ENCODE measurements at places on chromosomes 1 and 21.

DNA sequence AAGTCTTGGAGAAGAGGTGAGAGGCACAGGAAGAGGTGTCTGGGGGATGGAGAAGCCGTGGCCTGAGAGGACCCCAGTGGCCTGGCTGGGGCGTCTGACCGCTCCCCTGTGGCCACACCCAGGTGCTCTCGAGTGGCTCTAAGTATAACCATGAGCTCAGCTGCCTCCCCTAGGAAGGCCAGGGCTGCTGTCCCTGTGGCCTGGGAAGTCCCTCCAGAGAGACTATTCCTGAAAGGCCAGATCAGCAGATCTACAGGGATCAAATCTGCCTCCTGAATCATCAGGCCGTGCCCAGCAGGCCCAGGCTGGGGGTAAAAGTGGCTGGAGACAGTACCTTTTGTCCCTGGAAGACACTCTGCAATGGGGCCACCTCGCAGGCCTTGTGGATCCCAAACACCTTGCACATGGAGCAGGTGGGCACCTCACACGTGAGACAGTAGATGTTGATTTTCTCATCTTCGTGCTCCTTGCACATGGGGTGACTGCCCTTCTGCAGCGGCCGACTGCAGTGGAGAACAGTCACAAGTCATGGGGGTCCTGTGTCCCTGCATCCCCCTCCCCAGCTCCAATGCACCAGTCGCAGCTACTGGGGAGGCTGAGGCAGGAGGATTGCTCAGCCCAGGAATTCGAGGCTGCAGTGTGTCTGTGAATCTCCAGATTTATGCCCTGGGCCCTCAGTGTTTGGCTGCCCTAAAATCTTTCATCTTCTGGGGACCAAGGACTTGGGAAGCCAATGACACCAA is 6.4 kb downstream of the TRIM63 start:
- DNase-seq, result no peak

DNA sequence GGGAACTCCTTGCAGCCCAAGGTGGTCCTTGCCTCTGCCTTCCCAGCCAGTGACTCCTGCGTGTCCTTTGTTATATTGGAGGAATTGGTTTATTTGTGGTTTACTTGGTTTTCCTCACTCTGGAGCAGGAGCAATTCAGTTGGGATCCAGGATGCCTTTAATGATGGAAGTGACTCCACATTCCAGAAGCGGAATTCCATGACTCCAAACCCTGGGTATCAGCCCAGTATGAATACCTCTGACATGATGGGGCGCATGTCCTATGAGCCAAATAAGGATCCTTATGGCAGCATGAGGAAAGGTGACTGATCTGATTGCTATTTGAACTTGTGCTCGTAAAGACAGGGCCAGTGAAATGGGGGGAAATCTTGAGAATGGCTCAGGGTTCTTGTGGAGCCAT is 15.1 kb upstream of the PIGV start:
- DNase-seq, result no peak

- DNase-seq, result peak; percentile 7
These were observed 48.5 kb upstream of the SLC25A33 start for GRCh38 chr1:9490605-9491339.

DNA sequence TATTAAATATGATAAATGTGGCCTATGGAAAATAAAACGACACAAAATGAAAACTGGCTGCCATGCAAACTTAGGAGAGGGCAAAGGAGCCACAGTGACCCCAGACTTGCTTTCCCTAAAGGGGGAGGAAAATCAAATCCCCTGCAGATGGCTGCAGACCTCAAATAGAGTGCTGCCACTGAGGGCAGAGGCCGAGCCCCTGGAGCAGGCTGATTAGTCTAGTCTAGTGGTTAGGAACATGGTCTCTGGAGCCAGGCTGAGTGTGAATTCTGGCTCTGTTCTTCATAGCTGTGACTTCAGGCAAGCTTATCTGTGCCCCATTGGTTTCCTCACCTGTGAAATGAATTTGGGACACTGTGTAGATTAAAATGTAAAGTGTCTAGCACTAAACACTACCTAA is 60.8 kb downstream of the ITPKB start:
- no peak for DNase-seq

DNA sequence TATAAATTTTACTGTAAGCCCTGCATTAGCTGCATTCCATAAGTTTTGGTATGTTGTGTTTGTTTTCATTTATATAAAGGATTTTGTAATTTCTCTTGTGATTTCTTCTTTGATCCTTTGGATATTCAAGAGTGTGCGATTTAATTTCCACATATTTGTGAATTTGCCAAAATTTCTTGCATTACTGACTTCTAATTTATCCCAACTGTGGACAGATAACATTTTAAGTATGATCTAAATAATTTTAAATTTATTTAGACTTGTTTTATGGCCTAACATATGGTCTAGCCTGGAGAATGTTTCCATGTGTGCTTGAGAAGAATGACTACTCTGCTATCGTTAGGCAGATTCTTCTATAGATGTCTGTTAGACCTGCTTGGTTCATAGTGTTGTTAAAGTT is 23.2 kb downstream of the RPE65 start:
- no peak for DNase-seq

GRCh38 chr1:35180776-35181374 is 12.1 kb downstream of the SFPQ start:
- DNase-seq, result no peak

DNA sequence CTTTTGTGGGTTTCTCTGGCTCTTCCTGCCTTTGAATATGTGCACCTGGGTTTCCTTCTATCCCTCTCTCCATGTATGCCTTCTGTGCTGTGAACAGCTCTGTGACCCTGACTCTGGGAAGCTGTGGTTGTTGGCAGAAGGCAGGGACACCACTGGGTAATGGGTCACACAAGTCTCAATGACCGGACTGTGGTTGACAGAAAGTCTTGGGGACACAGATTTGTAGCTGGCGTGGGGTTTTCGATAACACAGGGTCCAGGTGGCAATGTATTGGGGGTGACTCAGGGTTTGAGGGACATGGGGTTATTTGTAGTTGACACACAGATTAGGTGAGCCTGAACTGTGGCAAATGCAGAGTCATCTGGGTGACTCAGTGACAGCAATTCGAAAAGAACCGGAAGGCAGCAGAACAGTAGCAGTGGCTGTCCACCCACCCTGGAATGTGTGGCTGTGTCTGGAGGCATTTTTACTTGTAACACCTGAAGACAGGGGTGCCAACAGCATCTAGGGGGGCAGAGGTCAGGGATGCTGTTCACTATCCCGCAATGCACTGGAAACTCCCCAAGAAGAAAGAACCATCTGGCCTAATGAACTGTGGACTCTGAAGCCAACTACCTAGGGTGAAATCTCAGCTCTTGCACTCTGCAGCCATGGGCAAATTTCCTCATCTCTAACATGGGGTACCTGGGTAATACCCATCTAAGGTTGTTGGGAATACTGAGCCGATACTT is 13.0 kb upstream of the SLC6A9 start:
- no peak for DNase-seq

- DNase-seq, result no peak
These were observed 128.5 kb upstream of the EDN2 start for GRCh38 chr1:41612953-41613352.

GRCh38 chr1:228411548-228412430 is 4.9 kb downstream of the TRIM17 start:
- no peak for DNase-seq

GRCh38 chr21:15730484-15731242 is 881 bp downstream of the USP25 start:
- DNase-seq, result no peak

GRCh38 chr1:6261615-6261995 is 707 bp upstream of the GPR153 start:
- DNase-seq, result no peak

- DNase-seq, result no peak
These were observed 2.3 kb downstream of the EGLN1 start for GRCh38 chr1:231419738-231420298.

DNA sequence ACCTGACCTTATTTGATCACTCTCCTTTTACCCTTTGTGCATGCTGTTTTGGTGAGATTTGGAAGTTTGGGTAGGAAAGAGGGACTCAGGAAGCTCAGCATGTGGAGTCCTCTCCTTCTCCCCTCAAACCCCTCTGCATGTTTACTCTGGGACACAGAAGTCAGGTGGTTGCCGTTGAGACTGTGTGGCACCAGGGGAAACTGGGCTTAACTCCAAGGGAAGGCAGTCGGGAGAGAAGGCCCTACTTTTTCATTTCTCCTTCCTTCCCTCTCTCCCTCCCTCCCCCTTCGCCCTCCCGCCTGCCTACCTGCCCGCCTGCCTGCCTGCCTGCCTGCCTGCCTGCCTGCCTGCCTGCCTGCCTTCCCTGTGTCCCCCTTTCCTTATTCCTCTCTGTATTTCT is 34.8 kb upstream of the TTC22 start:
- peak; percentile 70 for DNase-seq

DNA sequence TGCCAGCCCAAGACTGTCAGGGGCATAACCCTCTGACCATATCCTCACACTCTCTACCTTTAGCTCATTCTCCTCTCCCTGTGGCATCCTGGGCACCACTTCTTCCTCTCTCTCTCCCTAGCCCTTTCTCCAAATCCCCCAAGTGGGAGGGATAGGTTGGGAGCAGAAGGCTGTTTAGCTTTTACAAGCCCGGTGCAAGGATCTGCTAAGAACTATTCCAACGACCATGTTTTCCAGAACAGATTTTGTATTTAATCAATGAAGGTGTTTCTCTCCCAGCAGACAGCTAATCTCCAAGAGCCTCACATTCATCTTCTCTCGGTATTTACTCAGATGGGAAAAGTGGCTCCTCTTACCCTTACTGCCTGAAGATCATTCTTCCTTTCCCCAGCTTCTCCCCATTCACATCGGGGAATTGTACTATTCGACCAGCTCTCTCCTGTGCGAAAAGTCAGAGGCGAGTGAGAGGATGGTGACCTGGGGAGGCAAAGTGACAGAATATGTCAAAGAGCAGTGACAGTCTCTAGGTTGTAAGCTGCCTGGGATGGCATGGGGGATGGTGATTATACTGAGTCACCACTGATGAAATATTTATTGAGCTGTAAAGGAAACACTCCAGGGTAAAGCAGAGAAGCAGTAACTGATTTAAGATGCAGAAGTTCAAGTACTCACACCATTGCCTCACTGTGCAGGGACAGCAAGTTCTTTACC is 47.0 kb upstream of the RBM15 start:
- no peak for DNase-seq

DNA sequence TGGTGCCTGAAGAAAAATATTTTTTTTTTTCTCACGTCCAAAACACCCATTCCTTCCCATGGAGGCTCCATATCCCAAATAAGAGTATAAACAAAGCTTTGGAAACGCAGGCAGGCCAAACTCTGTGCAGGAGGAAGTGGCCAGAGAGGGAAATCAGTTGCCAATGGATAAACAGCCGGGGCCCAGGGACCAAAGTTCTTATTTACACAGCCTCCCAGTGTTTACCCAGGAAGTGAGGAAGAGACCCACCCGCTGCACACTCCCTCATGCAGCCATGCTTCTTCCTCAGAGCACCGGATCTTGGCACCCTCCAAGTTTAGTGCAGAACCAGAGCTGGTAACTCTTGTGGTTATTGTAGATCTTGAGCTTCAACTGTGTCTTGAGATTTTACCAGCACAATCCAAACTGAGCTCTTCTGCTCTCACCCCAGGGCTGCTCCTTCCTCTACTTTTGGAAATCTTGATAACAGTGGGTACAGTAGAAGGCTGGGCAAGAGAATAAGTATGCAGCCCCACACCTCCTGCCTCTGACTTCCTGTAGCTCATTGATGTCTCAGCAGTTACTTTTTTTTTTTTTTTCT is 14.2 kb downstream of the MARCKSL1 start:
- DNase-seq, result no peak

- DNase-seq, result no peak
These were observed 28.4 kb downstream of the TRIM33 start for GRCh38 chr1:114482585-114482984.

DNA sequence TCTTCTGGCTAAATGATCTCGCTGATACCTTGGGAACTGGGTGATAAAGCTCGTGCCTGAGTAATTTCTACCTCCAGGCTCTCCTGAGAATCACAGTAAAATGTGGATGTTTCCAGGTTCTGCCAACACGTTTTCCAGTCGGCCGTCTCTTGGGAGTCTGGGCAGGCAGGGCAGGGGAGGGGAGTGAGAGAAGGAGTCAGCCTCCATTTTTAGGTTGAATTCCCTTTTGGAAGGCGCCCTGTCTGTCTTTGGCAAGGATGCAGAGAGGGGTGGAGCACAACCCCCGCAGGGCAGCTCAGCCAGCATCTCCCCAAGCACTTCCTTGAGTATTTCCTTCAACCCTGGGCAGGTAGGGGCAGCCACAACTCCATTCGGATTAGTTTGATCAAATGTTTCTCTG is 15.5 kb upstream of the ACTRT2 start:
- DNase-seq, result no peak

DNA sequence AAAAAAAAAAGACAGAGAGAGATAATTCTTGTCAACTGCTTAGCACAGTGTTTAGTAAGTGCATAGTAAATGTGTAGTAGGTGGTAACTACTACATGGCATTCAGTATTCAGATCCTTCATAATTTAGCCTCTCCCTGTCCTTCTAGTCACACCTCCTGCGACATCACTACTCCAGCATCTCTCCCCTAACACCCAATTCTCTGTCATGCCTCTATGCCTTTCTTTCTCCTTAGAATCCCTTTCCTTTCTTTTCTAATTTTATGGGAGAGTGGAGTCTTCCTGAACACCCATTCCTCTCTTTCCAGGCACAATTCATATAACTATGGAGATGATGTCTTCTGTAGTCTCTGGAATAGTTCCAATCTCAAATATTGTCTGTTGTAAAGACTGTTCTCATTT is 3.9 kb upstream of the VPS72 start:
- no peak for DNase-seq

DNA sequence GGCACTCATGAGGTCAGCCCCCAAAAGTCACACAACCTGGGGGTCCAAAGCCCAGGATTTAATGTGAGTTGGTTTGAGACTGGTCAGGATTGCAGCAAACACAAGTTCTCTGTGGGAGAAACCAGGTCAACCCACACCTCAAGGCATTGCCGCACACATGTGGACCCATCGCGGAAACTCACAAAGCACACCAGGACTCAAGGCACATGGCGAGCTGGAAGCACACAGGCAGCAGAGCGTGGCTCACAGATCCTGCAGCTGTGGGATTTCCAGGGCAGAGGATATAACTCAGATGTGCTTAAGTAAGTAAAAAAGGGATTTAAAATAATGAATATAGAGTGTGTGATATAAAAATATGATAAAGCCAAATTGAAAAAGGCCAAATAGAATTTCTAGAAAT is 51.6 kb upstream of the ADARB1 start:
- DNase-seq, result no peak

DNA sequence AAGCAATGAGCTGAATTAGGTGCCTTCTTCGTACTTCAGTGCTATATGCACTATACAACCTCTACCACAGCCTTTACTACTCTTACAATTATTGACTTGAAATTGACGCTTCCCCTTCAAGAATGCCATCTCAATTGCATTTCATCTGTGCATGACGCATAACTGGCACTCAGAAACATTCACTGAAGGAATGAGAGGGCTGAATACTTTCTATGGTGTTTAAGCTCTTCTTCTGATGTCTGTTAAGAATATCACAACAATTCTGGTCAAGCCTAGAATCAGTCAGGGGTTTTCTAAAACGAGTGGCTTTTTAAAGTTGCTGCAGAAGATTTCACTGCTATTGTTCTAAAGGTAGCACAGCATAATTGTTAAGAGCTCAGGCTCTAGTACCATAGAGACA is 11.5 kb downstream of the DENND1B start:
- DNase-seq, result no peak

Measured in NCI-H2029 treated with DMSO at 0.1 percent for 48 hours (cell line).